ENCODE measurements at places on chromosomes 11 and 22.

GRCh38 chr11:91902312-91902711, 322.3 kb upstream of the FAT3 start:
- DNase-seq, result no peak

GRCh38 chr11:20610825-20611224, 11.4 kb downstream of the SLC6A5 start:
- no peak for DNase-seq

GRCh38 chr11:58658623-58659022, 36.2 kb downstream of the CNTF start:
- DNase-seq, result no peak

- no peak for DNase-seq
Observed at GRCh38 chr22:19176175-19176643, 2.3 kb downstream of the SLC25A1 start.

- no peak for DNase-seq
Observed at GRCh38 chr22:17446698-17447097, 77.4 kb downstream of the CECR2 start.

DNA sequence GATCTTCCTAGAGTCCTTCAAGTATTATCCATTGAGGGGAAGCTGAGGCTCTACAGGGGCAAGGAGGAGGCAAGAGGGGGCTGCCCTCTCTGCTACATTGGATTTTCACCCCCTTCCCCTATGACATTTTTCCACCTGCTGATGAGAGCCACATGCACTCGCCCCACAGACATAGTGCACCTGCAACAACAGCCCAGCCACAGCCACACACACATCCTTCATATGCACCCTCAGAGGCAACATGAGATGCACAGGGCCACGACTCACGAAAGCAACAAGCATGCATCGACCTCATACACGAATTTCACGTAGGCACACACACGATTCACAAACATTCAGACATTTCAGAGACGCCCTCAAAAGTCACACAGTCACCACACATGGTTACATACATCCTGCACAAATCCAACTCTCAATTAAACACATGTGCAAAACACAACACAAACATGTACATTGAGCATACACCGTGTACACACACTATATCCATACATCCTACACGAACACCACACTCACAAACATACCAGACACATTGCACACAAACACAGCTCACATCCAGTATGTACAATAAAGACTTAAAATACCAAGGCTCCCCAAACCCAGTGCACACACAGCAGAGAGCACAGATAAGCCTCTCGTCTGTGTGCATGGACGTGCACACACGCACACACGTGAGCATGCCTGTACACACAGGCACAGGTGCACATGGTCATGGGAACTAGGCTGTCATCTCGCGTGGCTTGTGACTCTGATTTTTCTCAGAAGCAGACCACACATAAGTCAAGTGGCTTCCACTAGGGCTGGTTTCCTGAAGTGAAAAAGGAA, 6.3 kb upstream of the LRRC32 start:
- no peak for DNase-seq

GRCh38 chr22:44930016-44930710, 79.6 kb downstream of the PHF21B start:
- no peak for DNase-seq

GRCh38 chr22:30252411-30253204, 6.0 kb upstream of the LIF start:
- DNase-seq, result no peak
